GM23248 (cell line): ENCODE measurements at places on chromosomes 16 and 17. TPM values are rescaled to one million over a fixed set of nuclear protein-coding genes. Genes with fewer than 3 reads are reported as not detected.

DNA sequence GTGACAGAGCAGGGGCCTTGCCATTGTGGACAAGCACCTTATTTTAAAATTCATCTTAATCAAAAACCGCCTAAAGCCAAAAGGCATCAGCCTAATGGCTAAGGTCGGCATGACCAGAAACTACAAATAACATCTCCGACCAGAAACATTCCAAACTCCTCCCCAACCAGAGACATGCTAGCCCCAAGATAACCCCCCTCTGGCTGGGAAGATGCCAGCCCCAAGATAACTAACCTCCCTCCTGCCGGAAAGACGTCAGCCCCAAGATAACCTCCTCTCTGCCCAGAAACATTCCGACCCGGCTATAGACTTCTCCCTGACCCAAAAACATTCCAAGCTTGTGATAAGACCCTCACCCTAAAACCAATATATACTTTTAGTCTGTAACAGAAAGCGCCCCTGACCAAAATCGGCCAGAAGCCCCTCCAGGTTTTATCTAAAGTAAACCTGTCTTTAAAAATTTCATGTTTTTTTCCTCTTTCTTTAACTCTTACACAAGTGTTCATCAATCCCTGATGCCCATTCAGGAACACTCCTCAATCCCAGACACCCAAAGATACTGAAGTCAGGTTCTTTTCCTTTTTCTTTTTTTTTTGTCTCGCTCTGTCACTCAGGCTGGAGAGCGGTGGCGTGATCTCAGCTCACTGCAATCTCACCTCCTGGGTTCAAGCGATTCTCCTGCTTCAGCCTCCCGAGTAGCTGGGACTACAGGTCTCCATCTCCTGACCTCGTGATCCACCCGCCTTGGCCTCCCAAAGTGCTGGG is 32.7 kb downstream of the TLE7 start:
- H3K27ac ChIP-seq, result no peak overlapping the region
- no peak for DNase-seq
- H3K4me3 ChIP-seq, result no peak overlapping the region
- H3K36me3 ChIP-seq, result no peaks in the 10 kb centered on the region
- peaks cover 13% of the 10 kb centered on the region for H3K27me3 ChIP-seq

CA7 gene
- total RNA-seq, result 0.65 TPM in 1 of 2 replicates, not detected in the other

GRCh38 chr17:15134363-15134762 is 130.8 kb downstream of the PMP22 start:
- no peak overlapping the region for H3K27ac ChIP-seq
- H3K36me3 ChIP-seq, result no peaks in the 10 kb centered on the region
- no peak for DNase-seq

DNA sequence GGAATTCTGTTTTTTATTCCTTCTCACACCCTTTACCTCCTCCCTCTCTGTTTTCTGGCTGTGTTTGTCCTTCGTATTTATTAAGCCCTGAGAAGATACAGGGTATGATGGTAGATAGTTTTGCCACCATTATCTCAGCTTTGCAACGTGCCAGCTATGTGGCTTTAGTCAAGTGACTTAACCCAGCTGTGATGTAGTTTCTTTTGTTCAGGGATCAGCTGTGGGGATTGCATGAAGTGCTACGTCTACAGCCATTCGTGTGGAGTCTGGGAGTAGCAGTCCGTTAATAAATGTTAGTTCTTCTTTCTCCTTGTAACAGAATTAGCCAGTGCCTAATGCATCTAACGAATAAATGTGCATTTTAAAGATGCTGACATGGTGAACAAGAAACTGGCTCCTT is 128.4 kb downstream of the HAPSTR1 start:
- no peak overlapping the region for H3K27ac ChIP-seq
- no peaks in the 10 kb centered on the region; the same call in 1 of the 2 replicates for H3K27me3 ChIP-seq
- H3K36me3 ChIP-seq, result no peaks in the 10 kb centered on the region
- no peak for DNase-seq

AGRP gene
- not detected in 2 replicates for total RNA-seq

GRCh38 chr16:84785843-84786581 is 33.8 kb upstream of the CRISPLD2 start:
- DNase-seq, result peak; percentile 16
- no peak overlapping the region for H3K27ac ChIP-seq
- H3K36me3 ChIP-seq, result no peaks in the 10 kb centered on the region

TMIGD1 gene
- total RNA-seq, result not detected in 2 replicates

RAPGEFL1 gene
- 0.51 and 0.76 TPM in 2 replicates for total RNA-seq

CORO7 gene
- total RNA-seq, result 13.2 and 27.7 TPM in 2 replicates

GRCh38 chr17:45940293-45940692 is 45.9 kb downstream of the MAPT start:
- H3K4me1 ChIP-seq, result no peaks in the 10 kb centered on the region
- no peak overlapping the region for H3K4me3 ChIP-seq
- no peak for DNase-seq
- H3K36me3 ChIP-seq, result no peaks in the 10 kb centered on the region

DNA sequence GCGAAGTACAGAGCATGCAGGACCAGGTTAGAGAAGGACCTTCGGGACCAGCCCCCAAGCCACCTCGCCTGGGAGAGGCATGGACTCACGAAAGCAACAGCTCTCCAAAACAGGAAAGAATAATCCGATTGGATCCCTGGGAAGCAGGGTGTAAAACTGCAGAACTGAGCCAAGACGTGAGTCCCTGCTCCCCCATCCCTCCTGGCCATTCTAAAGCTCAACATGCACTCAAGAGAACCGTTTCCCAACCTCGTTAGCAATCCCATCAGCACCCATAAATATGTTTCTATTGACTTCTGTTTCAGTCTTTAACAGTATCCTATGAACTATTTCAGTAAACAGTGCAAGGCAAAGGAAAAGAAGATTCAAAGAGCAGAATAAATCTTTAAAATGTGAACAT is 167.0 kb downstream of the COPRS start:
- no peaks in the 10 kb centered on the region for H3K36me3 ChIP-seq
- no peak overlapping the region for H3K4me3 ChIP-seq
- no peak overlapping the region for H3K27ac ChIP-seq
- H3K4me1 ChIP-seq, result peaks cover 18% of the 10 kb centered on the region
- DNase-seq, result no peak

GRCh38 chr17:77363821-77364361 is 223.1 kb downstream of the SEC14L1 start:
- no peaks in the 10 kb centered on the region for H3K36me3 ChIP-seq
- no peaks in the 10 kb centered on the region for H3K27me3 ChIP-seq
- DNase-seq, result peak; percentile 74
- peak overlapping the region; percentile 88 for H3K27ac ChIP-seq
- peak overlapping the region; percentile 42 for H3K4me3 ChIP-seq

DNA sequence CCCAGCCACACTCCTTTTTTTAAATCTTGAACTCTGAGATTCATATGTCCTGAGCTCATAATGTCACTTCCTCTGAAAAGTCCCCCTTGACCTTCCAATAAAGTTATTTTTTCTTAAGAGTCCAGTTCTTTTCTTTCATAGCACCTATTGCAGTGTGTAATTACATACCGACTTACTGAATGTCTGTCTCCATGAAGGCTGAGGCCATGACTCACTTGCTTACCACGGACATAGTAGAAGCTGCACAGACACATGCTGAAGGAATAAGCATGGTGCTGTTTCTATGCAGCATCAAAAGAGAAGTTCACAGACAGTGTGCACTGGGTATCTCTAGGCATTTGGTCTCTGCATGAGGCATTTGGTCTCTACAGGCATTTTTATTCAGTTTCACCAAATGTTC is 77.2 kb downstream of the C17orf67 start:
- H3K36me3 ChIP-seq, result no peaks in the 10 kb centered on the region
- peaks cover 29% of the 10 kb centered on the region for H3K4me1 ChIP-seq
- peak overlapping the region; percentile 85 for H3K27ac ChIP-seq

HSD17B2 gene
- not detected in 2 replicates for total RNA-seq

- H3K36me3 ChIP-seq, result 0 out of 2 replicates have a peak, but pooled peaks cover 2% of the 10 kb centered on the region
- H3K4me3 ChIP-seq, result no peak overlapping the region
- H3K4me1 ChIP-seq, result no peaks in the 10 kb centered on the region
- no peak overlapping the region for H3K27ac ChIP-seq
- no peaks in the 10 kb centered on the region for H3K27me3 ChIP-seq
Measured at GRCh38 chr17:56929362-56929969, 15.6 kb upstream of the TRIM25 start.

GRCh38 chr17:30226878-30227277 is 8.6 kb downstream of the SLC6A4 start:
- H3K4me1 ChIP-seq, result no peaks in the 10 kb centered on the region
- no peaks in the 10 kb centered on the region for H3K36me3 ChIP-seq
- H3K27ac ChIP-seq, result no peak overlapping the region
- H3K27me3 ChIP-seq, result 0 out of 2 replicates have a peak, but pooled peaks cover 4% of the 10 kb centered on the region

GRCh38 chr17:61414141-61414935 is 14.7 kb downstream of the TBX2 start:
- H3K4me1 ChIP-seq, result peaks cover 8% of the 10 kb centered on the region; the same call in 1 of the 2 replicates
- H3K4me3 ChIP-seq, result no peak overlapping the region
- H3K27me3 ChIP-seq, result peaks cover 6% of the 10 kb centered on the region
- DNase-seq, result no peak

REXO5 gene
- 7.0 and 11.0 TPM in 2 replicates for total RNA-seq

- H3K36me3 ChIP-seq, result no peaks in the 10 kb centered on the region
- no peaks in the 10 kb centered on the region for H3K27me3 ChIP-seq
- H3K4me3 ChIP-seq, result no peak overlapping the region
Measured at GRCh38 chr17:5211458-5211857, 19.8 kb upstream of the ZNF594 start.

LGALS9 gene
- total RNA-seq, result 1.3 and 3.2 TPM in 2 replicates

GRCh38 chr17:39547713-39548478 is 59.8 kb downstream of the NEUROD2 start:
- peak; percentile 47 for DNase-seq
- no peak overlapping the region for H3K4me3 ChIP-seq
- H3K27me3 ChIP-seq, result no peaks in the 10 kb centered on the region
- peaks cover 13% of the 10 kb centered on the region; the same call in 1 of the 2 replicates for H3K4me1 ChIP-seq

RPL13 gene
- total RNA-seq, result 3,580 and 6,666 TPM in 2 replicates

DNA sequence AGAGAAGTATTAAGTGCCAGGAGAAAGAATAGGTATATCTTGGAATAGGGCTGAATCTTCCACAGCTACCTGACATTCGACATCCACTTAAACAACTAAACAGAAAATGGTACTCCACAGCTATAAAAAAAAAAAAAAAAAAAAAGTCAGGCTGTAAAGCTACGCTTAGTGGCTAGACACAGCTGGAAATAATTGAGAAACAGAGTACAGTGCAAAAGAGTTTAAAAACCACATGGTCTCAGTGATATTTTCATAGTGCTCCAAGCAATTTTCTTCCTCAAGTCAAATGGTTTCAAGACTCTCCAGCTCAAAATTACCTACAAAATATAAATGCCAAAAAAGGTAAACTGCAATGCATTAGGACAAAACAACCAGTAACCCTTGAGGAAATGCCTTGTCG is 607.1 kb downstream of the KCNJ2 start:
- no peaks in the 10 kb centered on the region for H3K4me1 ChIP-seq
- no peak overlapping the region for H3K27ac ChIP-seq
- H3K4me3 ChIP-seq, result no peak overlapping the region
- H3K27me3 ChIP-seq, result no peaks in the 10 kb centered on the region

DNA sequence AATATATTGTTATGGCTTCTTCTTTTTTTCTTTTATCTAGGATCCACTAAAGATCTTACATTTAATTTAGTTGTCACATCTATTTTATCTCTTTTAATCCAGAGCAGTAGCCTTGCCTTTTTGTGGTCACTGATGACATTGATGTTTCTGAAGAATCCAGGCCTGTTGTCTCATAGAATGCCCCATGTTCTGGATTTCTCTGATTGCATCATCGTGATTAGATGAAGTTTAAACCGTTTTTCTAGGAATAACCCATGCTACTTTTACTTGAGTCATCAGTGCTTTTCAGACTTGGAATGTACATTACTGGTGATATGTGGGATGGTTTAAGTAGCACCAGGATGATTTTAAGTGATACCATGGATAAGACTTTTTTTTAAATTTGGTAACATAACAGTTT is 106.4 kb upstream of the CES5A start:
- H3K27ac ChIP-seq, result no peak overlapping the region
- H3K4me1 ChIP-seq, result no peaks in the 10 kb centered on the region
- no peak overlapping the region for H3K4me3 ChIP-seq
- H3K27me3 ChIP-seq, result no peaks in the 10 kb centered on the region
- DNase-seq, result no peak

- peaks cover 13% of the 10 kb centered on the region for H3K27me3 ChIP-seq
- no peaks in the 10 kb centered on the region for H3K4me1 ChIP-seq
- H3K27ac ChIP-seq, result no peak overlapping the region
- H3K36me3 ChIP-seq, result no peaks in the 10 kb centered on the region
Measured at GRCh38 chr17:31425282-31426040, 34.0 kb downstream of the RAB11FIP4 start.

GRCh38 chr16:23842137-23842600 is 6.4 kb downstream of the PRKCB start:
- no peaks in the 10 kb centered on the region for H3K36me3 ChIP-seq
- H3K4me3 ChIP-seq, result no peak overlapping the region
- no peak overlapping the region for H3K27ac ChIP-seq
- peaks cover 22% of the 10 kb centered on the region for H3K27me3 ChIP-seq

GRCh38 chr16:48136547-48137360 is 19.0 kb downstream of the ABCC12 start:
- H3K27ac ChIP-seq, result no peak overlapping the region
- H3K4me1 ChIP-seq, result no peaks in the 10 kb centered on the region
- H3K4me3 ChIP-seq, result no peak overlapping the region
- H3K27me3 ChIP-seq, result no peaks in the 10 kb centered on the region
- DNase-seq, result no peak
- no peaks in the 10 kb centered on the region for H3K36me3 ChIP-seq

DNA sequence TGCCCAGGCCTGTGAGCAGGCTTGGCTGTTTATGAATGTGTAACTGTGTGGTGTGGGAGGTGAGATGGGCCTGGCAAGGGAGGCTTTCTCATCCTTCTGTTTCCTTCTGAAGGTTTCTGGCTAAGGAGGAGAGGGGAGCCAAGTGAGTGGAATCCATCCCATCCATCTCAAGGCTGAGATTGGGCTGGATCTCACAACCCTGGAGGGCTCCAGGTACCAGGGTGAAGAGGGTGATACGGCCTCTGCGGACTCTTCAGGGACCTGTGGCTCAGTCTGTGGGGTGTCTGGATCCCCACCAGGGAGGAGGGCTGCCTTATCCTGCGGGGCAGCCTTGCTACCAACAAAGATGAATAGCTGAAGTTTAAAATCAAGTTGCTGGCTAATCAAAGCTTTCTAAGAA is 7.0 kb downstream of the ZNF629 start:
- no peaks in the 10 kb centered on the region for H3K36me3 ChIP-seq
- no peak overlapping the region for H3K27ac ChIP-seq
- DNase-seq, result no peak
- no peaks in the 10 kb centered on the region for H3K27me3 ChIP-seq
- H3K4me3 ChIP-seq, result no peak overlapping the region

DNA sequence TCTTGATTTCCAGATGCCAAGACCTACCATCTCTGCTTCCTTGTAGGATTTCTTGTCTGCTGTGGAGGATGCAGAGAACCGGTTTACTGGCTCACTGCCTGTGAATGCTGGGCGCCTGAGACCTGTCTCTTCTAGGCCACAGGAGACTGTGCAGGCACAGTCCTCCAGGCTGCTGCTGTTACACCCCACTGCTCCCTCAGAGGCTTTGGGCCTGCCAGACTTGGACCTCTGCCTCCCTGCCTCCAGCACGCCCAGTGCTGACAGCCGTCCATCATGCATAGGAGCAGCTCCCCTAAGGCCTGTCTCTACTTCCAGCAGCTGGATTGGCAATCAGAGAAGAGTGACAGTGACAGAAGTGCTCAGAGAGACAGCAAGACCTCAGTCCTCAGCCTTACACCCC is 6.1 kb downstream of the HROB start:
- DNase-seq, result no peak
- no peak overlapping the region for H3K4me3 ChIP-seq
- H3K27me3 ChIP-seq, result no peaks in the 10 kb centered on the region
- no peaks in the 10 kb centered on the region for H3K4me1 ChIP-seq

NLRP1 gene
- 33.4 and 36.0 TPM in 2 replicates for total RNA-seq

- no peaks in the 10 kb centered on the region for H3K27me3 ChIP-seq
- peak; percentile 76 for DNase-seq
- H3K36me3 ChIP-seq, result no peaks in the 10 kb centered on the region
- H3K4me3 ChIP-seq, result peak overlapping the region; percentile 70
Measured at GRCh38 chr17:45171338-45172231, 9.9 kb downstream of the HEXIM2 start.
